ENCODE measurements at places on chromosomes 11 and 22. TPM values are rescaled to one million over a fixed set of nuclear protein-coding genes. Genes with fewer than 3 reads are reported as not detected.

GRCh38 chr11:99376463-99376862, 355.7 kb downstream of the CNTN5 start:
- DNase-seq: no peak

DNA sequence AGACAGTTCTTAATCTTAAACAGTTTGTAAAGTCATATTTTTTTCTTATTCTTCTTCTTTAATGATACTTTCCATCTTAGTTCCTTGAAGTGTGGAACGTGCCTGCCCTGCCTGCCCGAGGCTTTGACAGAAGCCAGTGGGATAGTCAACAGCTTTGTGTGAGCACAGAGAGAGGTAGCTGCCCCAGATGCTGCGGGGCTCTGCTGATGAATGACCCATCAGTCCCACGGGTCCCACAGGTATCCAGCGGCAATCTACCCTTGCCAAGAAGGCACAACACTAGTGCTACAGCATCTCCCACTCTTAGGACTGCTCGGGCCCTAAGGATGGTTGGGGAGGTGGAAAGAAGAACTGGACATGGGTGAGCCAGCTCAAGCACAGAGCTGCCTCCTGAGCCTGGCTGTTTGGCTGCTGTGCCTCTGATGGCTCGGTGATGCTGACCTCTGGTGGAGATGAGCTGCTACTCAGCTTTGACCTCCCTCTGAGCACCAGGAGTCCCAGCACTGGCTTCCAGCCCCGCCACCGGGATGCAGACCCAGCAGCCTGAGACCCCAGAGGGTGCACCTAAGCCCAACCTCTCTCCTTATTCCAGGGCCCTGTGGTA, 11.8 kb upstream of the APLNR start:
- DNase-seq: peak; percentile 53

DNA sequence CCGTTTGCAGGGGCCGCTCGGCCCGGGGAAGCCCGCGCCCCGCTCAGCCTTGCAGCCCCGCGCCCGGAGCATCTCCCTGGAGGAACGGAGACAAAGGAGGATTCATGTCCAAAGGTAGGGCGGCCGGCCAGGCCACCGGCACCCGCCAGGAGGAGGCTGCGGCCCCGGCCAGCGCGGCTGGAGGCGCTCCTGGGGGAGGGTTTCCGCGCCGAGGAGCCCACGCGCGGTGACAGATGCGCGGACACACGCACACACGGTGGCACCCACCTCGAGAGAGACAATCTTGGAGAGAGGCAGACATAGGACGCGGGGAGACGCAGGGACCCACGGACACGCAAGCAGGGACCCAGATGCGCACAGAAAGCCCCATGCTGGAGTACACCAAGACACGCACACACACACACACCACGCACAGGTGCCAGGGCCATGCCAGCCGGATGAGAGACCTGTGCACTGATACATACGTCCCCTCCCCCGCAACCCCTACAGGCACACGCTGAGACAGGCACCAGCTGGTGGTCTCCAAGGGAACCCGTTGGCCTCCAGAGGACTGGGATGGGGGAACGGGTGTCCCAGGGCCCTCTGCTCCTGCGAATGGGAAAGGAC, 7.8 kb downstream of the SEPTIN3 start:
- peak; percentile 57 for DNase-seq

MED15 gene
- polyA plus RNA-seq: 47.7 TPM

- DNase-seq: no peak
Measured at GRCh38 chr11:2961080-2961479, 31.0 kb downstream of the NAP1L4 start.

C11orf42 gene
- 0.91 TPM for polyA plus RNA-seq

DNA sequence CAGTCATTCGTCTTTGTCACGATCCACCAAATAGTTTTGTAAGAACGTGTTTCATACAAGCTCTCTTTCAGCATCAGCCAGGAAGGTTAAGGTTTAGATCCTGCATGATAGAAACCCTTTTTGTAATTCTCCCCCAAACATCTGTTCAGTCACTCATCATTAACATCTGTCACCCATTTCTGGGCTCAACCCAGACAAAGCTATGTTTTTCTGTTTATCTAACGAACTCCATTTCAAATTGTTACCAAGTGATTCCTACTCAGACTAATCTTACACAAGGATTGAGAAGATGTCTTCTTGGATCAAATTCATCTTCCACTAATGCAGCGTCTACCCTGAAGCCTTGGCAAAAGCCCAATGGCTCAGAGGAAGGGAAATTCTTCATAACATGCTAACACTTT, 58.8 kb downstream of the FZD4 start:
- no peak for DNase-seq

IFTAP gene
- polyA plus RNA-seq: 54.7 TPM

DNA sequence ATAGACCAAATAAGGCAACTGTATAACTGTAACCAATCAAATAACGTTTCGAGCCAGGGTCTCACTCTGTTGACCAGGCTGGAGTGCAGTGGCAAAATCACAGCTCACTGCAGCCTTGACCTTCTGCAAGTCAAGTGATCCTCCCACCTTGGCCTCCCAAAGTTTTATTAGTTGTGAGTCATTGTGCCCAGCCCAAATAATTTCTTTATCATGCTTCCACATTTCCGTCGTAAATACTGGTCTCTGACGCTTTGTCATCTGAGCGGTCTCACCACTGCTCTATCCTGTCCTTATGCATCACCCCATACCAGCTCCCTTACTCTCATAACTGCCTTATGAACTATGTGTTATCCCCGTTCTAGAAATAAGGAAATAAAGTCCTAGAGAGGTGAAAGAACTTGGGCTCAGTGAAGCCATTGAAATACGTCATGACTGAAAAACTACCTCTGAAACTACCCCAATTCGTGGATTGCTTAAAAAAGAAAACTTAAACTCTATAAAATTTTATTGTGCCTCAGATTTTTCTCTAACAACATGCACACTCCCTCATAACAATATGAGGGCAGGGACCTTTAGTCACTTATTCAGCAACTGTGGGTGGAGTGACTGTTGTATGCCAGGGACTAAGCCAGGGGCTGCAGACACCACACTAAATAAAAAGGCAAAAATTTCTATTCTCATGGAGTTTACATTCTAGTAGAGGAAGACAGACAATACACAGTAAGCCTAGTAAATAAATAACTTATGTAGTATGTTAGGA, 15.8 kb upstream of the RTN4RL2 start:
- DNase-seq: no peak

DNA sequence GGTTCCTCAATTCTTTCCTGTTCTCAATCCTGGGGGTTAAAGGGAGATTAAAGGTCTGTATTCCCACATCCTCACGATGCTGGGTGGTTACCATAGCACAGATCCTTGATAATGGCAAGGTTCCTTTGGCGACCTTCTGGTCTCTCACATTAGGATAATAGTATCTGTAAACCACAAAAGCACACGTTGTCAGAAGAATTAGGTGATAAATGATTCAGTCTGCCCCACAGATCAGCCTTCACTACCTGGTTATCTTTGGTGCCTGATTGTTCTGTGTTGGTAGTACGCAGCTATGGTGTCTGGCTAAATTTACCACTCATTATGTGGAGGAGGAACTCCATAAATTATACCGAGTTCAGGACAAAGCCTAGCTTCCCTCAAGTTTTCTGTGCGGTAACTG, 78.4 kb downstream of the C2CD3 start:
- no peak for DNase-seq

GRCh38 chr22:48754611-48755058, 1073.0 kb downstream of the BRD1 start:
- DNase-seq: no peak

IL10RA gene
- 2.1 TPM for polyA plus RNA-seq

DNA sequence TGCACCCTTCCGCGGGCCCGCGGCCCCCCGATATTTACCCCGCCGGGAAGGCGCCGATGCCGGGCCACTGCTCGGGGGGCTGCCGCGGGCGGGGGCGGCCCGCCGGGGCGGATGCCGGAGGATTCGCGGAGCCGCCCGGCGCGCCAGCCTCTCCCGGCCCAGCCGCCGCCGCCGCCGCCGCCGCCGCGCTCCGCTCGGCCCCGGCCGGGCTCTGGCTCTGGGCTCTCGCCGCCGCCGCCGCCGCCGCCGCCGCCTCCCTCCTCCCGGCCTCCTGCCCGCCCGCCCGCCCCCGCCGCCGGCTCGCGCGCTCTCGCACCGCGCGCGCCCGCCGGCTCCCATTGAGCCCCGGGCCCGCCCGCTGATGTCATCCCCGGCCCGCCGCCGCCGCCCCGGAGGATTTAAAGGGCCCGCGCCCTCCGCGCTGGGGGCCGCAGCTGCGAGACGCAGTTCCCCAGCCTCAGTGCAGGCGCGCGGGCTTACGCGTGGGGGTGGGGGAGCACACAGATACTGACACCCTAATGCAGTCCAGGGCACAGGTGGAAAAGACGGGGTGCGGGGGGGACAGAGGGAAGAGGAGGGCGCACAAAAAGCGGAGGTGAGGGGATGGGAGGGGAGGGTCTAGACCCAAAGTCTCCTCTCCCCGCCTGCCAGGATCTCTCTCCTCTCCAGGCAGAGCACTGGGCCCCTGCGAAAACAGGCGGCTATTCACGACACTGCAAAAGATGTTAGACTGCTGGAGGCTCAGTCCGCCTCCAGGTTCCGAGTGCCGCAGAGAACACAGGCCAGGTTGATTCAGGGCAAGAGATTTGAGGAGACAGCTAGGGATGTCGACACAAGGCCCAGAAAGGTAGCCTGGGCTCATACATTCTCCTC, at the start of gene CSNK1E:
CSNK1E (minus strand) TSS at position 312 of the 873 bp plus-strand sequence. CDS start 3,276 bp downstream, outside the sequence.
- DNase-seq: peak; percentile 67

- no peak for DNase-seq
Measured at GRCh38 chr11:27692781-27693180, 7.5 kb downstream of the BDNF start.

DNA sequence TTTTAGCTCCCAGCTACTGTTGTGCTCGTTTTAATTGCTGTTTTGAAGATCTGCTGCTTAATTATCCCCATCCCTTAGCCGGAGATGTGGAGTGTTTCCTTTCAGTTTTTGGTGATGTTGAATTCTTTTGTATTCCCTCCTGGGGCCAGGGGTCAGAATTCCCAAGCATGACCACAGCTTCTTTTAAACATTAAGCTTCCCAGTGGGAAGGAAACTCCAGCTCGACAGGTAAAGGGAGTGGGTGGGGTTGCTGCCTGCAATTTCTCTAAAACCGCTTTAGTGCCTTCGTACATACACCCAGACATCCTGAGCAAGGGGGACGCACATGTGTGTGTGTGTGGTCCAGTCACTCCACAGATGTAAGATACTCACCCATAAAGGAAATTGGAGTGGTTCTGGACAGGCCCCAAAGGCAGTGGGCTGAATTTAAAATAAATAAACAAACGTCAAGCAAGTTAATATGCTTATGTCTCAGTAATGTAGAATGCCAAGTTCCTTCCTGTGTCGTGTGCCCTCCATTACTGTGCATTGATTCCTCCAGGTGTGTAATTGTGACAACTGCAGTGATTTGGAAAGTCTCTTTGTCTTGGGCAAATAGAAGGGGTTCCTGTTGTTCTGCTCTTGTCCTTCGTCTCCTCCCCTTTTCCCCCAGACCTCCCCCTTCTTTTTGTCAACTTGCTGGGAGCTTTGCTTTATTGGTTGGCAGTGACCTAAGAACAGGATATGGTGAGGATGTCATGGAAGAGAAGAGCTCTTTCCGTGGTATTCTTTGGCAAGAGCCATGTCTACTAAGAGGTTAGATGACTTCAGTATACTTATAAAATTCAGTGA, 19.2 kb upstream of the ADSL start:
- DNase-seq: no peak

- DNase-seq: no peak
Measured at GRCh38 chr22:26642465-26643417, 14.6 kb upstream of the MIAT start.

GRCh38 chr22:35972559-35972958, 56.1 kb downstream of the RBFOX2 start:
- DNase-seq: peak; percentile 25

PRRG4 gene
- polyA plus RNA-seq: 6.6 TPM

- no peak for DNase-seq
Measured at GRCh38 chr11:72736452-72737069, 15.6 kb downstream of the ARAP1 start.

TEX12 gene
- 0.52 TPM for polyA plus RNA-seq

DNA sequence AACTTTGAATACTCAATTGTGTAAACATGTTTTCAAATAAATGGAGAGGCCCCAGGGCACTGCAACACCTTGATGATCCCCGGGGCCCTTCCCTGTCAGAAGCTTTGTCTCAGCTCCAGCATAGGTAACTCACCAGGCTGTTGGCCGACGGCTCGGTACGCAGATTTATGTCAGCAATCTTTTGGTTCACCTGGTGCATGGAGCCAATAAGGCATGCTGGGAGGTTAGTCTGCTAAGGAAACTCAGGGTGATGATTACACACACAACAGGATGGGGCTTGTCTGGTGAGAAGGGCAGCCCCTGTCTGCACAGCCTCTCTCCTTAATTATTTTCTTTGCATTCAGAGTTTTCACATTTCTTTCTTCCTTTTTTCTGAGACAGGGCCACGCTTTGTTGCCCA, 10.8 kb downstream of the FAM227A start:
- no peak for DNase-seq

DNA sequence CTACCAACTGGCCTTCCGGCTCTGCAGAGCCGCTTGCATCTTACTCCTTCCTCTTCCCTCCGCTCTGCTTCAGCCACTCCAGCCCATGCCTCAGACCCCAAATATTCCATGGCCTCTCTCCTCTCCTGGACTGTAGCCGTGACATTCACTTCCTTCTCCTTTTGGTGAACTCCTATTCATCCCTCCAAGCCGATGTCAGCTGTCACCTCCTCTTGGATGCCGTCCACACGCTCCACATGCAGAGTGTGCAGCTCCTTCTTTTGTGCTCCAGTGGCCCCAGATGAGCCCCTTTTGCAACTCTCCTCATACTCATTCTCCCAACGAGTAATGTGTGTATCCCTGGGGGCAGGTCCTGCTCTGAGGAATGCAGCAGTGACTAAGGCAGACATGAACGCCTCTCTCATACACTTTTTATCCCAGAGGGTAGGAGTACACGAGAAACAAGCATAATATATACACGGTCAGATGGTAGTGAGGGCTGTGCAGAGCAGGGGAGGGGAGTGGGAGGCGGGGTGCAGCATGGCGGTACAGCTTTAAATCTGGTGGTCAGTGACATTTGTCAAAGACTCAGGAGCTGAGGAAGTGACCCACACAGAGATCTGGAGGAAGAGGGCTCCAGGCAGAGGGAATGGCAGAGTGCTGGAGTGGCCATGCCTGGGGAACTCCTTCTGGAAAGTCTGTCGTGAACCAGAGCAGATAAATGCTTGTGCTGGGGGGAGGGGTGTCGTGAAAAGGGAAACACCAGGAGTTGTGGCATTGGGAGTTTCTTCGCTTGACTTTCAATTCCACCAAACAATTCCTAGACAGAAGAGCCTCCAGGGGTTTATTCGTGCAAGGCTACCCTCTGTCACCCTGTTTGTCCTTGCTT, 83.8 kb upstream of the ATXN10 start:
- DNase-seq: no peak

DNA sequence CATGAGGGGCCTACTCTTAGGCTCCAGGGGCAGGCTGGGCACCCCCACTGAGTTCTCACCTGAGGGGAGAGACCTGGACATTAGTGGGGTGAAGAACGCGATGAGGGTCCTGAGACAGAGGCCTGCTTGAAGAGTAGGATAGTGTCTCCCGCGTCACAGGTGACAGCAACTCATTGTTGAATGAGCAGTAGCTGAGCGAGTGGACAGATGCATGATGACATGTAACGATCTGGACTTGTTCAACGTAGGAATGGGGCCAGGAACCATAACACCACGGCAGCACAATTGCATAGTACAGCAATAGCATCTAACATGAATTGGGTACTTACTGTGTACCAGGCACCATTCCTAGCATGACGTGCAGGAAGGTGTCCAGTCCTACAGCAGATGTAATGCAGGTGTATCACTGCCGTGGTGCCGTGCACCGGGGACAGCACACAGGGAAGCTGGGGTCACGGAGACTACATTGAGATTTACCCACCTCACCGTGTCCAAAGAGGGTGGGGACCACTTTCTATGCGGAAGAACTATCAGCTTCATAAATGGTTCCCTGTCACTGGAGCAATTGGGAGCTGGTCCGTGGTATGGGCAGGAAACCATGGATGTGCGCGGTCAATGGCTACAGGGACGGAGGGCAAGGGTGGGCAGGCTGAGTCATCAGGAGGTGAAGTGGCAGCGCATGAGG, 1019.1 kb downstream of the TBC1D22A start:
- no peak for DNase-seq

Data from left kidney (tissue), 8 donors.